ENCODE measurements at places on chromosomes 1 and 21.

GRCh38 chr1:235015291-235015985 is 113.2 kb downstream of the TOMM20 start:
- DNase-seq = peak; percentile 9

DNA sequence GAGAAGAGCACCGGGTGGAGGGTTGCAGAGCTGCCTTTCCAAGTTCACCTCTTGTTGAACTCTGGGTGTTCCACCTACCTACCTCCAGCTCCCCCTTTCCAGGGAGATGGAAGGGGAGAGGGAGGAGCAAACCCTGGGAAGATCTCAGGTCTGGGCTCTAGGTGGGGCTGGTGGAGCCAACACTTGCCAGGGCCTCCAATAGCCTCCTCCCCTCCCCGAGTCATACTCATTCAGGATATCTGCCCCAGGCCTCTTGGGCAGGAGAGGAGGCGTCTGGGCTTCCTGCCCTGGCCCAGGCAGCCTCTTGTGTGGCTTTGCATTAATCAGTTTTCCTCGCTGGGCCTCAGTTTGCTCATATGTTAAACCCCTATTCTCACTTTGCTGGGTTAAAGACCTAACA is 13.4 kb downstream of the RAP1GAP start:
- DNase-seq = no peak

DNA sequence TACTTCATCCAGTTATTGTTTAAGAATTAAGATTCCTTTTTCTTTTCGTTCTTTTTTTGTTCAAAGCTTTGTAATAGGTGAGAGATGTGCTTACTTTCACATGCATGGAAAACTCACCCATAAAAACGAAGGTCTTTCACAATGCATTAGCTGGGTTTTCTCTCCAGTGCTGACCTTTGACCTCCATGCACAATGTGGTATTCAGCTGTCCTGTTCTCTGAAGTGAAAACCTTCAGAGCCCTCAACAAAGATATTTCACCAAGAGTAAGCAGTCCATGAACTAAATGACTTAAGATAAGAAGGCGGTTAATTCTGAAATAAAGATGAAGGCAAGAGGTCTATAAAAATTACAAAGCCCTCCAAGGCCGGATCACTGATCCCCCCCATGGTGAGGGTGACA is 77.1 kb upstream of the IPO9 start:
- DNase-seq = no peak

DNA sequence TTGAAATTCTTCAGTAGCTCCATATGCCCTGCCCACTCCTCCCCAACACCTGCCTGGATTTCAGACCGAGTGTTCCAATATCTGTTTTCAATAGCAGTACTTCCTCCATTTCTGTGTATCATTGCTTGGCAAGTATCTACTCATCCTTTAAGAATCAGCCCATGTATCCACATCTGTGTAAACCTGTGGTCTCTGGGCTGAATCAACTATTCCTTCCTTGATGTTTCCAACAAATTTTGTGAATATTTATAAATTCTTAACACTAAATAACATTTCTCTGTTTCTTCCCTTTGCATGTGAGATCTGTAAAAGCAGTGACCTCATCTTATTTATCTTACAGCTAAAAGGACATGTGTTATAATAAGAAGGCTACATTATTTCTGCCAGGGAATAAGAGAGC is 26.0 kb upstream of the UAP1 start:
- DNase-seq = no peak

DNA sequence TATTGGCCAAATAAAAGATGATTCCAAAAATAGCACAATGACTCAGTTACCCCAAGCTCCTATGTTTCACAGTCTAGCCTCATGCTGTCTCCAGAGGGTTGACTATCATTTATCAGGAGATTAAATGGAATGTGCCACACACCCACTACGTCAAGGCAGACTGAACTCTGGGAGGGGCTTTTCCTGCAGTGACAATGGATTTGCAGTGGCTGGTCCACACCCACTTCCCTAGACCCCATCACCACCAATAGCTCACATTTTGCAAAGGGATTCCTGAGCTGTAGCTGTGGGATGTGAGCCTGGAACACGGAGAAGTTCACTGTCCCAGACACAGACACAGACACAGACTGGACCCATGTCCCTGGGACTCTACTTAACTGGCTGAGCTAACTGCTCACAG is 77.1 kb downstream of the HLCS start:
- no peak for DNase-seq

- no peak for DNase-seq
Measured at GRCh38 chr21:45502006-45502345, 40.3 kb downstream of the SLC19A1 start.

- peak; percentile 32 for DNase-seq
Measured at GRCh38 chr1:86703696-86704457, 499 bp upstream of the SH3GLB1 start.

- no peak for DNase-seq
Measured at GRCh38 chr1:227355542-227356245, 37.4 kb upstream of the CDC42BPA start.

- no peak for DNase-seq
Measured at GRCh38 chr1:110990541-110990940, 26.8 kb upstream of the LRIF1 start.

- no peak for DNase-seq
Measured at GRCh38 chr1:29689372-29690030, 453.2 kb downstream of the PTPRU start.

- DNase-seq = no peak
Measured at GRCh38 chr1:234614081-234614489, 4.1 kb upstream of the IRF2BP2 start.

DNA sequence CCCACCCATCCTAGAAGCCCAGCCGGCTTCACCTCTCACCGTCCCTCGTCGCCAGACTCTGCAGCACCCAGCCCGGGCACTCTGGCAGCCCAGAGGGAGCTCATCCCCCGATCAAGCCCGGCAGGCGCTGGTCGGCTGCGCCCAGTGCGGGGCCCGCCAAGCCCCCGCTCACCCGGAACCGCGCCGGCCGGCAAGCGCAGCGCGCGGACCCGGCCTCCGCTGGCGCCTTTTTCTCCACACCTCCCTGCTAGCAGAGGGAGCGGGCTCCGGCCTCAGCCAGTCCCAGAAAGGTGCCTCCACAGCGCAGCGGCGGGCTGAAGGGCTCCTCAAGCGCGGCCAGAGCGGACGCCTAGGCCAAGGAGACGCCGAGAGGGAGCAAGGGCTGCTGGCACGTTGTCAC is 2023.3 kb downstream of the NCAM2 start:
- DNase-seq = no peak

GRCh38 chr21:32415451-32416398 is 3.2 kb downstream of the EVA1C start:
- DNase-seq = no peak

- no peak for DNase-seq
Measured at GRCh38 chr1:119713039-119713748, 1.5 kb downstream of the PHGDH start.

- no peak for DNase-seq
Measured at GRCh38 chr1:29579821-29580425, 343.6 kb downstream of the PTPRU start.

GRCh38 chr21:45135868-45136267 is 61.5 kb downstream of the ADARB1 start:
- DNase-seq = no peak

Measured in activated T-helper 1 cell treated with anti-CD3 and anti-CD28 coated beads, Interleukin-2, amount 50 U/mL, for 16 hours (primary cell).